ENCODE measurements at places on chromosomes 7 and 10.

GRCh38 chr10:71232089-71232998 is 20.0 kb downstream of the UNC5B start:
- ATAC-seq = no peak

DNA sequence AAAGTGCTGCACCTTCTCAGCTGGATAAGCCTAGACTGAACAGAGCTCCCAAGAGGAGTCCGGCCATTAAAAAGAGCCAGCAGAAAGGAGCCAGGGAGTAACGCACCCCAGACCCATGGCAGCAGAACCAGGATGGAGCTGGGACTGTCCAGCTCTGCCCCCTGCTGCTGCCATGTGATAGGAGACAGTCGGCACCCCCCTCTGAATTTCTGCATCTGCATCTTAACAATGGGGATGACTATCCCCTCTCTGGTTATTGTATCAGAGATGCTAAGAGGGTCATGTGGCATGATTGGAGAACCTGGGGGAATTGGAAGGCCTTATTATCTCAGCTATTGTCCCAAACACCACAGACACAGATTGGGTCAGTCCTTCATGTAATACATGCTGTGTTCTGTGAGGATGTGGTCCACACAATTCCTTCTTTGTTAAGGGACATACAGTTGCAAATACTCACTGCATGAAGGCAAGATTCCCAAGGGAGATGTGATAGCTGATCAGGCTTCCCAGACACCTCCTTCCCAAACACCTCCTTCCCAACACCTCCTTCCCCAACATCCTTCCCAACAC is 29.3 kb downstream of the PLEKHS1 start:
- no peak for ATAC-seq

DNA sequence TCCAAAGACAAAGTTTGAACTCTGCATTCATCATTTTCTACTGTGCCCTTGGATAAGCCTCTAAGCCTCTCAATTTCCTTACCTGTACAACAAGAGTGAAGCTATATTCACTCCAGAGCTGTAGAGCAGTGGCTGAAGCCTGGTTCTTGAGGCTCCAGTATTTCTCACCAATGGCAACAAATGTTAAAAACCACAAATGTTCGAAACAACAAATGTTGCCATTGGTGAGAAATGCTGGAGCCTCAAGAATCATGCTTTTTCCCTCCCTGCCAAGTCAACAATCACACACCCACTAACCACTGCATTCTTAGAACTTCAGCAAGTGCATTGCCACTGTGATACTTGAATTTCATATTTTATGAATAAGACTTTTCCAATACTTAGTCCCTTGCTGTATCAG is 237.9 kb downstream of the TMEM26 start:
- ATAC-seq = no peak

GRCh38 chr10:69767793-69768192 is 33.9 kb upstream of the COL13A1 start:
- ATAC-seq = no peak

- no peak for ATAC-seq
Observed at GRCh38 chr7:151307536-151307935, 34.1 kb upstream of the NUB1 start.

- ATAC-seq = no peak
Observed at GRCh38 chr10:123485341-123485960, 180.7 kb upstream of the GPR26 start.

DNA sequence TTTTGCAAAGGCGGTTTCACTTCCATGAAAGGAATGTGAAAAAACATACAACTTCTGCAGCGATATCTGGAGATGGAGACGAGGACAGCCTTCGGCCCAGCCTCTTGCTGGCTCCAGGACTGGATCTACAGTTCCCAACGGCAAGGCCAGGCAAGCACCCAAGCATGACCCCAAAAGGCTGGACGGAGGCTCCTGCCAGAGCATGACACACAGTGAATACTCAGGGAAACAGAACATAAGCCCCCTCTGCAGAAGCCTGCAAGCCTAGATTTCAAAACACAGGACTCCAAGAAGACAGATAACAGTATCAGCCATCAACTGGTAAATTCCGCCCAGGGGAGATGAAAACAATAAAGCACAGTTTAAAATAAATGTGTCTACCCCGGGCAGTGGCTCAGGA is 3.3 kb upstream of the LRRC27 start:
- no peak for ATAC-seq

DNA sequence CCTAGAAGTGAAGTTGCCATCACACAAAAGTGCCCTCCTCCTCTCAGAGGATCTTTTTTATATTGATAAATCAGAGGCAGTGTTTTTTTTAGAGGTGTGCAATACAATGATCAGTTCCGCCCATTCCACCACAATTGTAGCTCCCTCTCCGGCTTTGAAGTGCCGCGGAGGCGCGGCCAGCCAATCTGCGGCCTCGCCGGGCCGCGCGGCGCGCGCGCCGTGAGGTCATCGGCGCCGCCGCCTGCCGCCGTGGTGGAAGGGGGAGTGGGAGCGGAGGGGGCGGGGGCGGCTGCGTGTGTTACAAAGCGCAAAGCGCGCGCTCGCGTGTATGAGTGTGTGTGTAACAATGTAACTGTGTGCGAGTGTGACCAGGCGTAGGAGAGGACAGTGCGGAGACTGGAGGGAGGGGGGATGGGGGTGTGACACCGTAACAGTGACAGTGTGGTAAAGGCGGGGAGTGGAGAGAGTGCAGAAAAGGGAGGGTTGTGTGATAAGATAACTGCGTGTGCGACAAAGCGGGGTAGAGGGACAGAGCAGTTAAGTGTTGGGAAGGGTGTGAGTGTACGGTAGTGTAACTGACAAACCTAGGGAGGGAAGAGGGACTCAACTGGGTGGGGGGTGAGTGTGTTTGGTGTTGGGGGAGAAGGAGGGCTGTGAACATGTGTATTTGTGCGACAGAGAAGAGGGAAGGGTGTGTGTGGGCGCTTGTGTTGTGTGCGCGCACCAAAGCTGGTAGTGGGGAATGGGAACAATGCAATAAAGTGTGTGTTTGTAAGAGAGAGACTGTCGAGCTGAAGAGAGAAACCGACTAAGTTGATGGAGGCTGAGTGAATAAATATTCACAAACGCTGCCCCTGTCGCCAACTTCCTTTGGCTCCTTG is at the start of gene SP8:
Gene SP8 (minus strand): TSS at position 108 of the 881 bp plus-strand sequence. CDS start 88 bp downstream, at position 20.
- peak; percentile 58 for ATAC-seq

DNA sequence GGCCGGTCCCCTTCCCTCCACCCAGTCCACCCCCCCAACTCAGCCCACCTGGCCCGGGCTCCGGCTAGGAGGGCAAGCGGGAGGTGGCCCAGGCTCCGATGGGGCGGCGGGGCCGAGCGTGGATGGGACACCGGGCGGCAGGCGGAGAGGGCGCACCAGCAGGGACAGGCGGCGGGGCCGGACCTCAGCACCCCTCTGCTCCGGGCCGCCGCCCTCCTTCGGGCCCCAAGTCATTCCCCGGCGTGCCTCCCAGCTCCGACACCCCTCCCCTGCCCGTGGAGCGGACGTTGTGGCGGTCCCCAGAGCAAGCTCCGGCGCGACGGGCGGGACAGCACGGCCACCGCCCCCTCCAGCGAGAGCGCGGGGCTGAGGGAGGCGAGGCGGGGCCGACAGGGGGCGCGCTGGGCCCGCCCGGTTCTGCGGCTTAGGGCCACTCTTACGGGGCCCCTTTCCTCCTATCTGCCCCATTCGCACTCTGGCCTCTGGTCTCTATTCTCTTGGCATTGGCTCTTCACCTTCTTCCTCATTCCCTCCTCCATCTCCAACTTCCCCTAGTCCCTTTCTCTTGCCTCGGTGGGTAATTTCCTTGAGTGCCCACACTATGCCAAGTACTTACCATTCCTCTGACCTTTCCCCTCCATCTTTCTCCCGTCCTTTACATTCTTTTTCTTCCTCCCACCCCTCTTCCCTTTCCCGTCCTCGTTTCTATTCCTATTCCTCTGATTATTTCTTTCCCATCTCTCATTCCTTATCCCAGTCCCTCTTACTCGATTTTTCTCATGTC is 701 bp upstream of the GBX1 start:
- ATAC-seq = peak; percentile 74

DNA sequence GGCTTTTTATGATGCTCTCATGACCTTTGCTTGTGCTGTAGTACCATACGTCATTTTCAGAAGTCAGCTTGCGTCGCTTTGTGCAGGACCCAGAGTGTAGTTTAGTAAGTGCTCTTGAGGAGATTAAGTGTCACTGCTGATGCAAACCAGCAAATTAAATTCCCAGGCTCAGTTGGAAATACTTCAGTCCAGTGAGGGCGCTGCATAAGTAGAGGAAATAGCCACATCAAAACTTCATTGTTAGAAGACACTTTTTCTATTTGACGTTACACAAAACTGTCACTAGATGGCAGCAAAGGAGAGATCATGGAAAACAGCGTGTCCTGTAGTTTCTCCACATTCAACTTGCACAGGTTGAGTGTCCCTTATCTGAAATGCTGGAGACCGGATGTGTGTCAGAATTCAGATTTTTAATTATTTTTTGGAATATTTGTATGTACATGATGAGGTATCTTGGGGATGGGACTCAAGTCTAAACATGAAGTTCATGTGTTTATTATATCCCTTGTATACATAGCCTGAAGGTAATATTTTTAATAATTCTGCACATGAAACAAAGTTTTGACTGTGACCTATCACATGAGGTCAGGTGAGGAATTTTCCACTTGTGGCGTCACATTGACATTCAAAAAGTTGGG is 7.9 kb downstream of the ZNF22 start:
- ATAC-seq = no peak

DNA sequence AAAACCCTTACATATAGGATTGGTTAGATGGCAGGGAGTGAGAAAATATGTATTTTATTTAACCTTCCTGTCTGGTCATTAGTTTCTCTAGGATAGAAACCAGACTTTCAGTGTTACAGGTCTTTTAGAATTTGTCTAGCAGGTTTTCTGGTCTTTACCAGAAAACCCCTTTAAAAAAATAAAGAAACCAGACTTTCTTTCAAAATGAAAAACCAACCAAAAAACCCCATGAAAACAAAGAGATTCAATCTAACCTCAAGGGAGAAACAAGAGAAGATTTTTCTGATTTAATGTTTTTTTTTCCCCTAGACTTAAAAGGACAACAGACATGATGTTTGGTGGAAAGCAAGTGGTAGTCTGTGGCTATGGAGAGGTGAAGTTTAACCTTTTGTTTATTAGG is 28.7 kb upstream of the STRIP2 start:
- ATAC-seq = no peak

- no peak for ATAC-seq
Observed at GRCh38 chr7:66257481-66257880, 52.3 kb downstream of the TPST1 start.
